Suprapubic skin (tissue), 4 donors: ENCODE measurements at places on chromosomes 3 and 15. TPM values are rescaled to one million over a fixed set of nuclear protein-coding genes. Genes with fewer than 3 reads are reported as not detected.

ECE2 gene
- not detected for total RNA-seq

DNA sequence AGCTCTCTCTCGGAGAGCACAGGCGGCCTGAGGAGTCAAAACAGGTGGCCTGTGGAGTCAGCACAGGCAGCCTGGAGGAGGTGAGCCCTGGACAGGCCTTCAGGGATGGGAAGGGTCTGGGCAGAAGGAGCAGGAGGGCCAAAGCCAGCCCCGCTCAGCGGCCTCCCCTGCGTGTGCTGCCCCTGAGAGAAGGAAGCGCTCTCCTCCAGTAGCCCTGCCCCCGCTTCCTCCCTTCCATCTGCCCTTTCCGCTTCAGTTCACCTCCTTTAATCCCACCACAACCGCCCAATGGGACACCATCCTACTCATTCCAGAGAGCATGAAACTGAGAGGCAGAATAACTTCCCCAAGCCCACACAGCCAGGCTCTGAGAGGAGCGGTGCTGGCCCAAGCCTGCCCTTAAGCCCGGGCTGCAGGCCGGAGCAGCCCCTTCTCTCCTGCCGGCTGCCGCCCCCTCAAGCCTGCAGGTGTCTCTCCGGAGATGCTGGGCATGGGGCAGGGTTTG lies 3.2 kb upstream of the NR2E3 start:
- no peak overlapping the region for H3K4me3 ChIP-seq
- no peak for DNase-seq
- H3K27ac ChIP-seq: no peak overlapping the region
- H3K4me1 ChIP-seq: no peaks in the 10 kb centered on the region

DNA sequence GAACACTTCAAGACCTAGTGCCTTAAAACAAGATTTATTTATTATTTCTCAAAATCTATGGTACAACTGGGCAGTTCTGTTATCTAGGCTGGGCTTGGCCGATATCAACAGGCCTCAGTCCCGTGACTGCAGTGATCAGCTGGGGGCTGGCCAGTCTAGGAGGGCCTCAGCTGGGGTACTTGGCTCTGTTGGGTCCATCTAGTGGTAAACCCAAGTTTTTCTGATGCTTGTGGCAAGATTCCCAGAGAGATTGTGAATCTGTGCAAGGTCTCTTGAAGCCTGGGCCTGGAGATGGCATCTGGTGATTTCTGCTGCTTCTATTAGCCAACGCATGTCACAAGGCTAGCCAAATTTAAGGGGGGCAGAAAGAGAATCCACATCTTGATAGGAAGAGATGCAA lies 482.4 kb upstream of the SGO1 start:
- H3K27me3 ChIP-seq: no peaks in the 10 kb centered on the region
- H3K4me1 ChIP-seq: no peaks in the 10 kb centered on the region
- no peak for DNase-seq
- H3K36me3 ChIP-seq: no peaks in the 10 kb centered on the region
- no peak overlapping the region for H3K27ac ChIP-seq
- H3K4me3 ChIP-seq: no peak overlapping the region

GRCh38 chr3:61315871-61316270 lies 64.6 kb upstream of the FHIT start:
- no peak overlapping the region for H3K4me3 ChIP-seq
- H3K27ac ChIP-seq: no peak overlapping the region
- H3K36me3 ChIP-seq: no peaks in the 10 kb centered on the region
- H3K4me1 ChIP-seq: no peaks in the 10 kb centered on the region
- no peak for DNase-seq

PAQR9 gene
- not detected for total RNA-seq

- H3K4me1 ChIP-seq: no peaks in the 10 kb centered on the region
- DNase-seq: no peak
- no peaks in the 10 kb centered on the region for H3K36me3 ChIP-seq
- H3K27me3 ChIP-seq: no peaks in the 10 kb centered on the region
These were observed 23.1 kb downstream of the DCLK3 start for GRCh38 chr3:36741285-36741684.

GRCh38 chr3:134854254-134854653 lies 59.2 kb downstream of the EPHB1 start:
- no peak overlapping the region for H3K27ac ChIP-seq
- H3K4me3 ChIP-seq: no peak overlapping the region
- DNase-seq: no peak
- H3K36me3 ChIP-seq: no peaks in the 10 kb centered on the region

DNA sequence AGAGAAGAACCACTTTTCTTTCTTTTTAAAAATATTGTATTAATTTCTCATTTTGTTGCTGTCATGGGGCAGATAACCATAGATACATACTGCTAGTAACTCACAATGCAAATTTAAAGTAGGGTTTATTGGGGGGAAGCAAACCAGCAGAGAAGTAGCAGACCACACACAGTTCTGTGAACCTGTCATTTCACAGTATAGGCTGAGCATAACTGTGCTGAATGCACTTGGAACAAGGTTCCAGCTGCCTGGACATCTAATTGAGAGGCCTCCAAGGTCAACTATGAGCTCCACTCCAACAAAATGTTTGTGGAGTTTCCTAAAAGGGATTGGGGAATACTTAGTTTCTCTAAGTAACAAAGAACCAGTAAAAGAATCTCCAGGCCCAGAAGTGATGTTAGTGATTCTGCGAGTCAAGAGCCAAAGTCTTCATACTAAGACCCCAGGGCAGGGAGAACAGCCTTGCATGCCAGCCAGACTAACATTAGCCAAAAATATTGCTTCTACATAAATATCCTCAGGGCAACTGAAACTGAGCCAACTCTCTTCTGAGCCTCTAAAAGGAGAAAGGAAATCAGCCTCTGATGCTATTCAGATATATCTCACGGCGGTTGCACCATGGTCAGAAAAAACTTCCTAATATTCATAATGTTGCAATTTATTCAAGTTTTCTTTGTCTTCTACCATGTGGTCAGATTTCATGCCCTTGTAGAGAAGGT lies 856.4 kb upstream of the ALCAM start:
- no peak overlapping the region for H3K27ac ChIP-seq
- H3K4me3 ChIP-seq: no peak overlapping the region
- H3K36me3 ChIP-seq: no peaks in the 10 kb centered on the region
- no peak for DNase-seq
- no peaks in the 10 kb centered on the region for H3K4me1 ChIP-seq
- H3K27me3 ChIP-seq: no peaks in the 10 kb centered on the region

DNA sequence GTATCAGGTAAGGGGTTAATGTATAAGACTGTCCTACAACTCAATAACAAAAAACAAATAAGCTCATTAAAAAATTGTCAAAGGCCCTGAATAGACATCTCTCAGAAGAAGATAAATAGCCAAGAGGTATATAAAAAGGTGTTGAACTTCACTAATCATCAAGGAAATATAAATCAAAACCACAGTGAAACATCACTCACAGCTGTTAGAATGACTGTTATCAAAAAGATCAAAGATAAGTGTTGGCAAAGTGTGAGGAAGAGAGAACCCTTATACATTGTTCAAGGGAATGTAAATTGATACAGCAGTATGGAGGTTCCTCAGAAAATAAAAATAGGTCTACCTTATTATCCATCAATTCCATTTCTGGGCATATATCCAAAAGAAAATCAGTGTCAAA lies 95.5 kb downstream of the FILIP1L start:
- H3K36me3 ChIP-seq: no peaks in the 10 kb centered on the region
- H3K27me3 ChIP-seq: no peaks in the 10 kb centered on the region
- DNase-seq: no peak
- no peak overlapping the region for H3K4me3 ChIP-seq

DNA sequence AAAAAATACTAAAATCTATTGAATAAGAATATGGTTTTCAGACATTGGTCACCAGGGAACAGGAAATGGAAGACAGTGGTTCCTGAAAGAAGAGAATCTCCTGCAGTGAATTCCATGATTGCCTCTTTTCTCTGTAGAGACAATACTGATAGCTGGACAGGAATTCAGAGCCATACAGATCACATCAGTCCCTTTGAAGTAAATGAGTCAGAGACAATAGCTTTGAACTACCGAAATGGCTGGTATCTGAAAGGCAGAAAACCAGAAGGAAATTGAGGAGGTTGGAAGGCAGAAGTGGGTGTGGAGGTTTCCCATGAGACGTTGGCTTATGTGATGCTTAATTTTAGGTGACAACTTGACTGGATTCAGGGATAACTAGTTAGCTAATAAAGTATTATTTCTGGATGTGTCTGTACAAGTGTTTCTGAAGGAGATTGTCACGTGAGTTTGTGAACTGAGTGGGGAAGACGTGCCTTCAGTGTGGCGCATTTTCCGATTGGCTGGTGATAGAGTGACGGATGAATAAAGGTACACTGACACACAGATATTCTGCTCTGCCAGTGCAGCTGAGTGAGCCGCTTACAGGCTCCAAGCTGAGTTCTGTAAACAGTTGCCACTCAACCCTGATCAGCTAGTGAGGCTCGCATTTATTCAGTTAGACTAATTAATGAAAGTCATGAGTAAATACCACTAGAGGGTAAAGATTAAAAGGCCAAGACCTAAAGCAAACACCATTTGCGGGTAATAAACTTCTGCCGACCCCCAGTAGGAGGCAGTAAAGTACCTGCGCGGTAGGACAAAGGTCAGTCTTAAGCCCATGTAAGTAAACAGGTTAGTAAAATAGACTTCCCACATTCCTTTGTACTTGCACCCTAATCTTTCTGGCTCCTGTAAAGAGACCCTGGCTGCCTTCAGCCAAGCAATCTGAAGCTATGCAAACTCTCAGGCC lies 1298.6 kb downstream of the SI start:
- no peak overlapping the region for H3K4me3 ChIP-seq
- no peak overlapping the region for H3K27ac ChIP-seq
- H3K27me3 ChIP-seq: no peaks in the 10 kb centered on the region

- peaks cover 5% of the 10 kb centered on the region for H3K27me3 ChIP-seq
These were observed 43.5 kb upstream of the SNRPA1 start for GRCh38 chr15:101338502-101339057.

GRCh38 chr15:78302579-78303312 lies 3.3 kb upstream of the SKIC8 start:
- no peak for DNase-seq
- H3K4me3 ChIP-seq: no peak overlapping the region
- H3K36me3 ChIP-seq: no peaks in the 10 kb centered on the region
- no peak overlapping the region for H3K27ac ChIP-seq

P2RY1 gene
- total RNA-seq: 23.5 TPM

MRPL46 gene
- 19.4 TPM for total RNA-seq

DNA sequence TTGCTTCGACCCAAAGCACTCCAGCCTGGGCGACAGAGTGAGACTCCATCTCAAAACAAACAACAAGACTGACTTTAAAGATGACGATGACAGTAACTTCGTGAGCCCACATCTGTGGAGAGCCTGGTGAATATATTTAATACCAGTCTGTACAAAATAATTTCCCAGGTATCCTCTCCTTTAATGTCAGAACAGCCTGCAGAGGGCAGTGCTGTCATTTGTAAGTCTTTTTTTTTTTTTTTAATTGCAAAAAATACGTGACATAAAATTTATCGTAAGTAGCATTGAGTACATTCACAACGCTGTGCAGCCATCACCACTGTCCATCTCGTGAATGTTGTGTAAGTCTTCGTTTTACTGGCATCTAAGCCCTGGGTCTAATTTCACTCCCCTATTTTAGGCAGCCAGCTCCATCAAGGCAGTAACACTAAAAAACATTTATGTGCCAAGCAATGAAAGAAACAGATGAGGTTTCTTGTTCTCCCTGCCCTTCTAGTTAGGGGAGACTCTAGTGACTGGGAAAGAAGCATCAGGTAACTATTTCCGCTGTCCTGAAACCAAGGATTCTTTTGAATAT lies 1.4 kb downstream of the HTD2 start:
- peaks cover 37% of the 10 kb centered on the region for H3K4me1 ChIP-seq
- H3K4me3 ChIP-seq: peak overlapping the region; percentile 88
- peak overlapping the region; percentile 99 for H3K27ac ChIP-seq
- peaks cover 32% of the 10 kb centered on the region for H3K36me3 ChIP-seq
- H3K27me3 ChIP-seq: no peaks in the 10 kb centered on the region

TMEM212 gene
- not detected for total RNA-seq

- peak overlapping the region; percentile 84 for H3K27ac ChIP-seq
- peak overlapping the region; percentile 32 for H3K4me3 ChIP-seq
- no peaks in the 10 kb centered on the region for H3K27me3 ChIP-seq
- no peaks in the 10 kb centered on the region for H3K36me3 ChIP-seq
- H3K4me1 ChIP-seq: peaks cover 35% of the 10 kb centered on the region
- DNase-seq: peak; percentile 81
These were observed 29.3 kb downstream of the CCNL1 start for GRCh38 chr3:157130467-157131251.

GPR176 gene
- total RNA-seq: 2.6 TPM

- no peaks in the 10 kb centered on the region for H3K27me3 ChIP-seq
- no peaks in the 10 kb centered on the region for H3K4me1 ChIP-seq
- H3K4me3 ChIP-seq: no peak overlapping the region
- no peak overlapping the region for H3K27ac ChIP-seq
- H3K36me3 ChIP-seq: no peaks in the 10 kb centered on the region
These were observed 52.9 kb upstream of the FSIP1 start for GRCh38 chr15:39835550-39835949.

GRCh38 chr3:16332904-16333426 lies 68.0 kb downstream of the OXNAD1 start:
- peaks cover 4% of the 10 kb centered on the region for H3K36me3 ChIP-seq
- H3K27me3 ChIP-seq: no peaks in the 10 kb centered on the region
- no peak for DNase-seq
- H3K4me1 ChIP-seq: peaks cover 6% of the 10 kb centered on the region
- H3K27ac ChIP-seq: no peak overlapping the region

ATP8B4 gene
- total RNA-seq: 9.5 TPM

DNA sequence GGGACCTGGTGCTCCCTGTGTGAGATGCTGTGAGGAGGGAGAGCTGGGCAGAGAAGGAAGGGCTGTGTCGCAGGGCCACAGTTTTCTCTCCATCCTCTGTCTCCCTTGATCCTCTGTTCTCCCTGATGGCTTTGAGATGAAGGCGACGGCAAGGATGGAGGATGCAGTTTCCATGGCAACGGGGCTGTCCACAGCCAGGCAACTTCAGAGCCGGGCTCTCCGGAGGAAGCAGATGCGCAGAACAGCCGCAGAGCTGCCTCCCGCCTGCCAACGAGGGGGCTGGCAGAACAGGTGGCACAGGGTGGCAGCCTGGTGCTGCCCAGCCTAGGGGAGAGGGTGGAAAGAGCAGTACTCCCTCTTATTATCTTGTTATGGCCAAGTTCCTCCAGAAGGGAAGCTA lies 9.9 kb upstream of the GRM2 start:
- H3K27me3 ChIP-seq: no peaks in the 10 kb centered on the region
- no peaks in the 10 kb centered on the region for H3K4me1 ChIP-seq
- H3K4me3 ChIP-seq: no peak overlapping the region
- no peak for DNase-seq
- no peak overlapping the region for H3K27ac ChIP-seq

- H3K4me3 ChIP-seq: no peak overlapping the region
- peak overlapping the region; percentile 57 for H3K27ac ChIP-seq
- no peaks in the 10 kb centered on the region for H3K27me3 ChIP-seq
- DNase-seq: no peak
- H3K4me1 ChIP-seq: peaks cover 94% of the 10 kb centered on the region
- peaks cover 11% of the 10 kb centered on the region for H3K36me3 ChIP-seq
These were observed 4.2 kb downstream of the STOML1 start for GRCh38 chr15:73987681-73988444.
